Esophagus muscularis mucosa (tissue), 4 donors: ENCODE measurements at places on chromosomes 5 and 9. TPM values are rescaled to one million over a fixed set of nuclear protein-coding genes. Genes with fewer than 3 reads are reported as not detected.
A peak's percentile ranks its signal among the peaks of the same experiment; 100 is the strongest.

- H3K4me1 ChIP-seq = no peaks in the 10 kb centered on the region
- no peaks in the 10 kb centered on the region for H3K36me3 ChIP-seq
- no peak overlapping the region for H3K27ac ChIP-seq
- H3K4me3 ChIP-seq = no peak overlapping the region
Observed at GRCh38 chr5:90353254-90353653, 56.3 kb downstream of the CETN3 start.

Gene PCDHA11
- 0.26 TPM for total RNA-seq

DNA sequence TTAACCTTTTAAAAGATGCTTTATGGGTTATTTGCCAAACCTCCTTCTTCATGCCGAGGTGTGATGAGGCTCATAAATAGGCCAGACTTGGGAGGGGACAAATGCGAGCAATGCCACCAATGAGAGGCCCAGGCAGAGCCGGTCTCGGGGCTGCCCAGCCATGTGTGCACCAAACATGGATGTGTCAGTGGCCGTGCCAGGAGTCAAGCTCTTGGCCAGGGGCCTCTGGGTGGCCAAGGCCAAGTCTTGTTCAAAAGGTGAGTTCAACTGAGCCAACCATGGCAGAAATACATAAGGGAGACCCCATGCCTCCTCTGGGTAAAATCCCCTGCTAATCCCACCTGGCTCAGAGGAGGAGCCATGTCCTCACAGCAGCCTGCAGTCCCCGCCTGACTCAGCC is 10.9 kb upstream of the LCN15 start:
- no peak overlapping the region for H3K27ac ChIP-seq
- H3K27me3 ChIP-seq = no peaks in the 10 kb centered on the region
- no peaks in the 10 kb centered on the region for H3K4me1 ChIP-seq
- no peak for DNase-seq
- no peak overlapping the region for H3K4me3 ChIP-seq
- no peaks in the 10 kb centered on the region for H3K36me3 ChIP-seq

GRCh38 chr5:123035918-123036390 is 571 bp downstream of the PPIC start:
- peak overlapping the region; percentile 95 for H3K27ac ChIP-seq
- no peaks in the 10 kb centered on the region for H3K36me3 ChIP-seq
- DNase-seq = no peak
- H3K4me3 ChIP-seq = peak overlapping the region; percentile 93
- peaks cover 27% of the 10 kb centered on the region for H3K4me1 ChIP-seq

- no peaks in the 10 kb centered on the region for H3K36me3 ChIP-seq
- H3K4me1 ChIP-seq = peaks cover 18% of the 10 kb centered on the region
- H3K27ac ChIP-seq = no peak overlapping the region
Observed at GRCh38 chr9:3980771-3981170, 319.1 kb downstream of the GLIS3 start.

DNA sequence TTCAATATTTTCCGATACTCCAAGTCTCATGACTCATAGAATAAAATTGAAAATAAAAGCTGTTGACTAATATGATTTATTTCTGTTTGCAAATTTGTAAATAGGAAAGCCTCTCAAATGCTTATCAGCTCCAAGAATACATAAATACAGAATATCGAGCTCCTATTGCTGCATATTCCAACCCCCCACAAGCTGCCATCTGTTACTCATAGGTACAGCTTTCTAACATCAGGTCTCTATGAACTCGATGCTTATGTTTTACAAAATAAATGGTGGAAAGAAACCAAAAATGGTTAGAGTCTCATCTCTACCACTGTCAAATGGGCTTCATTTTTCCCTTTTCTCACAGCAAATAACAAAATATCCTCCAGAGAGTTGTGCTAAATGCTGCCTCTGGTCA is 631.6 kb upstream of the CDH18 start:
- DNase-seq = no peak
- no peaks in the 10 kb centered on the region for H3K27me3 ChIP-seq
- no peak overlapping the region for H3K27ac ChIP-seq
- no peak overlapping the region for H3K4me3 ChIP-seq
- no peaks in the 10 kb centered on the region for H3K4me1 ChIP-seq

Gene ARL14EPL
- not detected for total RNA-seq
